ENCODE measurements at places on chromosomes 13 and 19. TPM values are rescaled to one million over a fixed set of nuclear protein-coding genes. Genes with fewer than 3 reads are reported as not detected.
A peak's percentile ranks its signal among the peaks of the same experiment; 100 is the strongest.

DNA sequence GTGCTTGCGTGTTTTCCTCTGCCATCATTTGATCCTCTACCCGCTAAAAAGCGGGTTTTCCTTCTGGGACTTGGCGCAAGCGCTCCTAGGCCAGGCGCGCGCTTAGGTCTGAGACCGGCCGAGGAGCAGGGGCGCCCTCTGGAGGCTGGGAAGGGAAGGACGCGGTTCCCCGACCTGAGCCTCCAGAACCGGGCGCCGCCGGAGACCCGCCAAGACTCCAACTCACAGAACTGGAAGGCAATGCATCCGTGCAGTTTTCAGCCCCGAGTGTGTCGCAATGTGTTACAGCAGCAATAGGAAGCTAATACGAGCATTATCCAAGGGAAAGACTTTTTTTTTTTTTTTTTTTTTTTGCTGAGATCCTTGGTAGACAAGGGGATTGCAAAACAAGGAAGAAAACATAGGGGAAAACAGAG lies 190.9 kb downstream of the COL4A1 start:
- peaks cover 27% of the 10 kb centered on the region for H3K27me3 ChIP-seq
- H3K4me3 ChIP-seq = peak overlapping the region; percentile 14
- H3K36me3 ChIP-seq = no peaks in the 10 kb centered on the region
- no peak overlapping the region for H3K27ac ChIP-seq
- peaks cover 10% of the 10 kb centered on the region for H3K4me1 ChIP-seq
- DNase-seq = peak; percentile 73

CARM1 gene
- total RNA-seq = 106 TPM

GRCh38 chr19:19407633-19407930 lies 2.1 kb downstream of the GATAD2A start:
- peaks cover 52% of the 10 kb centered on the region for H3K4me1 ChIP-seq
- H3K36me3 ChIP-seq = no peaks in the 10 kb centered on the region
- no peak for DNase-seq

TMEM238 gene
- total RNA-seq = 0.71 TPM

TTC9B gene
- total RNA-seq = 1.7 TPM

DNA sequence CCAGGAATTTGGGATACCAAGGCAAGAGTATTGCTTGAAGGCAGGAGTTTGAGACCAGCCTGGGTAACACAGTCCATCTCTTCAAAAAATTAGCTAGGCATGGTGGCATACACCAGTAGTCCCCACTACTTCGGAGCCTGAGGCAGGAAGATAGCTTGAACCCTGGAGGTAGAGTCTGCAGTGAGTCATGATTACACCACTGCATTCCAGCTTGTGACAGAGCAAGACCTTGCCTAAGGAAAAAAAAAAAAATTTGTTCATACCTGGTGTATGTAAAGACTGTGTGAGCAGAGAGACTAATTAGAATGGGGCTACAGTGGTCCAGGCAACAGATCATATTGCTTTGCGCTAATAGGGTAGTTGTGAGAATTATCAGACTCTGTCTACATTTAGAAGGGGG lies 778.3 kb upstream of the PCDH20 start:
- DNase-seq = no peak
- peaks cover 5% of the 10 kb centered on the region for H3K4me1 ChIP-seq
- no peak overlapping the region for H3K4me3 ChIP-seq
- no peaks in the 10 kb centered on the region for H3K36me3 ChIP-seq

- H3K4me1 ChIP-seq = no peaks in the 10 kb centered on the region
- H3K36me3 ChIP-seq = no peaks in the 10 kb centered on the region
- no peak for DNase-seq
Observed at GRCh38 chr13:85170372-85170771, 628.8 kb downstream of the SLITRK6 start.

ZSWIM9 gene
- total RNA-seq = 13.4 TPM

DNA sequence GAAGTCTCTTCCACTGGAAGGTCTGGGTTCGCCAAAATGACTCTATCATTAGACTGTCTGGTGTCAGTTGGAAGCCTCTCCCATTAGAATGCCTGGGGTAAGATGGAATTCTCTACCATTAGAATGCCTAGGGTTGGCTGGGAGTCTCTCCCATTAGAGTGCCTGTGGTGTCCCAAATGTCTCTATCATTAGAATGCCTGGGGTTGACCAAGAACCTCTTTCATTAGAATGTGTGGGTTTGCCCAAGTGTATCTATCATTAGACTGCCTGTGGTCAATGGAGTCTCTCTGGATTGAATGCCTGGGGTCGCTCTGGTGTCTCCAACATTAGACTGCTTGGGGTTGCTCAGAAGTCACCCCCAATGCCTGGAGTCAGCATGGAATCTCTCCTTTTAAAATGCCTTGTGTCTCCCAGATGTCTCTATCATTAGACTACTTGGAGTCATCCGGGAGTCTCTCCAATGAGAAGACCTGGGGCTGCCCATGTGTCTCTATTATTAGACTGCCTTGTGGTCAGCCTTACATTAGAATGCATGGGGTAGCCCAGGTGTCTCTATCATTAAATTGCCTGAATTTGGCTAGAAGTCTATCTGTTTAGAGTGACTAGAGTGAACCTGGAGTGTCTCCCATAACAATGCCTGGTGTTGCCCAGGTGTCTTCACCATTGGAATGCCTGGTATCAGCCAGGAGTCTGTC lies 1518.4 kb downstream of the UQCRFS1 start:
- no peak overlapping the region for H3K4me3 ChIP-seq
- peaks cover 9% of the 10 kb centered on the region for H3K36me3 ChIP-seq
- H3K27ac ChIP-seq = no peak overlapping the region
- DNase-seq = no peak

SYNE4 gene
- total RNA-seq = 0.30 TPM

All from neural crest cell (in vitro differentiated cells).